ENCODE measurements at places on chromosomes 4 and X.
A peak's percentile ranks its signal among the peaks of the same experiment; 100 is the strongest.

GRCh38 chrX:10133980-10134676 lies 22.6 kb upstream of the CLCN4 start:
- no peak for DNase-seq

- DNase-seq = no peak
Observed at GRCh38 chr4:1864076-1865008, 6.9 kb upstream of the NSD2 start.

DNA sequence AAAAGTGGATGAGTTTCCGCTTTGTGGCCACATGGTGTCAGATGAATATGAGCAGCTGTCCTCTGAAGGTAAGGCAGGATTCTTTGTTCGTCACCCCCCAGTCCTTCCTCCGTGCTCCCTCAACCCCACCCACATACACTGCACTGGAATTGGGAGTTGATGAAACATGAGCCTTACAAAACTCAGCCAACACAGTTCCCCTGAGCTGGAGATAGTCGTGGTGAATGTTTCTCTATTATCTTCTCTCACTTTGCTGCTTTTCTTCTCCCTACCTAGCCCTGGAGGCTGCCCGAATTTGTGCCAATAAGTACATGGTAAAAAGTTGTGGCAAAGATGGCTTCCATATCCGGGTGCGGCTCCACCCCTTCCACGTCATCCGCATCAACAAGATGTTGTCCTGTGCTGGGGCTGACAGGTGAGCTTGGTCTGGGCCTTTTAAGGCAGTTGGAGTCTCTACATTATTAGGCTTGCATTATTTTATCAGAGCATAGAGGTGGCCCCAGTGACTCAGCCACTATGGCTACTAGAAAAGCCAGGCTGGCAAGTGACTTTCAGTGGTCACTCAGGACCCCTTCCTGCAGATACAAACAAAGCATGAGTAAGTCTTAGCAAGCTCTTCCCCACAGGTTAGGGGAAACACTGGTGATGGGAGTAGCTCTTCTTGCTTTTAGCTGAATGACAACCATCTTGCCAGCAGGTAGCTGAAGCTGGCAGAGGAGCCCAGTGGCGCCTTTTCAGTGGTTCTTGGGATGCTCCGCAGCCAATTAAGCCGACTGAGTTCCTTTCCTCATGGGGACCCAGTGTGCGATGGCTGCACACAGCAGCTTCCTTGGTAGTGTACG lies 1.6 kb downstream of the RPL10 start:
- DNase-seq = no peak

GRCh38 chr4:75733369-75733768 lies 9.0 kb downstream of the USO1 start:
- no peak for DNase-seq

DNA sequence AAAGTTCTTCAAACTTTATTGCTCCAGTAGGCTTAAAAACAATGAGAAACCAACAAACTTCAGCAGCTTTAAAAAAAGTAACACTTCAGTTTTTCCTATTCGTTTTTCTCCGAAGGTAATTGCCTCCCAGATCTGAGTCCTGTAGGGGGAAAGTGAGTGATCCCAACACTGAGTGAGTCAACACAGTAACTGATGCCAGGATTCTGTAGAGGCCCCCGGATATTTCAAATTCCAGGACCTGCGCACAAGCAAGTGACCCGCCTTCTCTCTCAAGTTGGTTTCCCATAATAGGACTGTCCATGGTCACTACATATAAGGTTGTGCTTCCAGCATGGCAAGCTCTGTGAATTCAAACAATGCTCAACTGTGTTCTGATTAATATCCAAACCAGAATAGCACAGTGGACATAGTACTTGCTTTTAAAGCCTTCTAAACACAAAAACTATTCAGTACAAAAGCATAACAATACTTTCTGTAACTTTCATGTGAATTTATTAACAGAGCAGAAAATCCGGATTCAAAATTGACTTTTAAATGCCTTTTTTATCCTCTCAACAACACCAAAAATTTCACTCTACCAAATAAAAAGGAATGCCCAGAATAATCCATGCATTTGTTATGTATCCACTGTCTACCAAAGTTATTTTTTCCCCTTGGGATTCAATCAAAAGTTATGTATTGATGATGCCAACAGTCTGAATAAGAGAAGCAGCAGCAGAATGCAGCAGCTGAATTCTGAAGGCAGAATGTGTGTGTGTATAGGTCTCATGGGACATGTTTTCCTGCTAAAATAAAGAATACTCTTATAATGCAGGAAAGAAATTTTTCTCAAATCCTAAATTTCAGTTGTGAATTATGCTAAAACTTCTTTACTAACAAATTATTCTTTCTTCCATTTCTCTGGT lies at the start of gene DMD:
Gene DMD (minus strand): TSS at position 194 of the 905 bp plus-strand sequence. CDS start 237 bp downstream, outside the sequence.
- DNase-seq = no peak

- DNase-seq = no peak
Observed at GRCh38 chr4:72993876-72994275, 75.6 kb downstream of the COX18 start.

DNA sequence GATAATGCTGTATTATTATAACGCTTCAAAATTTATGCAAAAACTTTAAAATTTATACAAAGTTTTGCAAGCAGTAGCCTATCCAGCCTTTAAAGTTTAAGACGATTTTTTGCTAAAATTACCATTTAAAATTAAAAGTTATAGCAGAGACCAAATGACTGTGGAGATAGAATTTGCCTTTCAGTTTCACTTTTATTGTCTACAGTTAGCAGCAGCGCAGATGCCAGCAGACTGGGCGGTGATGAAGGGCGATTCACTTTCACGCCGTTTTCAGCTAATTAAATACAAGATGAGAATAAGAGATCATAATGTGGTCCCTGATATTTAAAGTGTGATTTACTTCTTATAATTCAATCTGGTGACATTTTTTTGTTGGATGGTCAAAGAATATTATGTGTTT lies 1381.5 kb upstream of the ADGRL3 start:
- DNase-seq = no peak

DNA sequence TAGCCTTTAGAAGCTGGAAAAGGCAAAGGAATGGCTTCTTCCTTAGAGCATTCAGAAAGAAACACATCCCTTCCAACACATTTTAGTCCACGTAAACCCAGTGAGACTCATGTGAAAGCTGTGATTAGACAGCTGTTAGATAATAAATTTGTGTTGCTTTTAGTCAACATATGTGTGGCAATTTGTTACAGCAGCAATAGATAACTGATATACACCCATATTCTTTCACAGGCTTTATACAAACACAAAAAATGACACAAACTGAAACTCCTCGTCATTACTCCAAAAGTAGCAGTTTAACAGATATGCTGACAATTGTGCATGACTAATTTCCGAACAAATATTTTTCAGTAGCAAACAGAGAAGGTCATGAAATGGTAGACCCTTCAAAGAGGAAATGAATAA lies 65.3 kb downstream of the ANTXR2 start:
- DNase-seq = no peak

DNA sequence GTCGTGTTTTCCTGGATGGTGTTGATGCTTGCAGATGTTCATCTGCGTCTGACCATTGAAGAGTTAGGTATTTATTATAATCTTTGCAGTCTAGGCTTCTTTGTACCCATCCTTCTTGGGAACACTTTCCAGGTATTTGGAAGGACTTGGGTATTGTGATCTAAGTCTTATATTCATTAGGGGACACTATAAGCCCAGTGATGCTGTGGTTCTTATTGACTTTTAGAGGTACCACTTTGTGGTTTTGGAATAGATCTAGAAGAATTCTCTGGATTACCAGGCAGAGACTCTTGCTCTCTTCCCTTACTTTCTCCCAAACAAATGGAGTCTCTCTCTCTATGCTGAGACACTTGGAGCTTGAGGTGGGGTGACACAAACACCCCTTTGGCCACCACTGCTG lies 41.6 kb downstream of the AFM start:
- DNase-seq = no peak

DNA sequence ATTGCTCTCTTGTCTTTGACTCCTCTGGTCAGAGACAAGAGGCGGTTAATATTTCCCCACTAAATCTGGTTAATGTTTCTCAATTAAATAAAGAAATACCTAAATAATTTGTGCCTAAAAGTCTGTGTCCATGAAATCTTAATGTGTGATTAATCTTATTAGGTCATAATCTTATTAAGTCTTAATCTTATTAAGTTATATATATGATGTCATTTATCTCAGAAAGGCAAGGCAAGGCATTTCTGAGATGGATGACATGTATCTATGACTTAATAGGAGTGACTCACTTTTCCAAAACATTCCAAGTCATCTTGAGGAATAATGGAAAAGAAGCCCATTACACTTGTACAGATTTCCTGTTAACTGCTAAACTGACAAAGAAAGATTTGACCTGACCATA lies 74.7 kb downstream of the TRAM1L1 start:
- DNase-seq = no peak

- peak; percentile 39 for DNase-seq
Observed at GRCh38 chr4:147984065-147984777, 252.3 kb downstream of the ARHGAP10 start.

GRCh38 chr4:111546881-111547280 lies 598.4 kb upstream of the FAM241A start:
- DNase-seq = no peak

DNA sequence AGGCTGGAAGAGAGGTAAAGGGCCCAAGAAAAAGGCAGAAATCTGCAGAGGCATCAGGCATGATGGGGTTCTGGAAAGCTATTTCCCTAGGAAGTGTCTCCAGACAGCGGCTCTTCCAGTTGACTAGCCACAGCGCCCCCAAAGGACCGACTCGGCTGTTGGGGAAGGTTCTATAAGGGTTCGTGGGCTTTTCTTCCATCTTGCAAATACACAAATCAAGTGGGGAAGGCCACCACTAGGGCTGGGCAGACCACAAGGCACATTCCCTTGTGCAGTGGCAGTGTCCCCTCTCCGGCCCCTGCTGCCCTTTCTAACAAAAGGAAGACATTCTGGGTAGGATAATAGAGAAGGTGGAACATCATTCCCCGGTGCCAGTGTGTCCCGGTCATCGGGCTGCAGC lies 18.2 kb downstream of the BCOR start:
- DNase-seq = no peak

DNA sequence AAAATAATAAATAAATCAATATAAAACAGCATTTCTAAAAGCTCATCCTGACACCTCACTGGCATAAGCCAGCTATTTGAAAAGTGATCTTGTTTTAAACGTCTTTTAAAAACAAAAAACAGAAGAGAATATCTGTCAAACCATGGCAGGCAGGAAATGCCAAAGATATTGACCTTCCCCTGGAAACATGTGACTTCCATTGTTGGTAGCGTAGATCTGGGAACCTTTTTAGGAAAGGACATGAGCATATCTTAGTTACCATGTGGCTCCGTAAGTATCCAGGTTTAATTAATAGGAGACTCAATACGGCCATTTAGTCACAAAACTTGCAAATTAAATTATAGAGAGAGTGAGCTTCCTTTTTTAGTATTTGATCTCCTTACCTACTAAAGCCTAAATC lies 83.0 kb upstream of the KLHL4 start:
- no peak for DNase-seq

- DNase-seq = no peak
Observed at GRCh38 chrX:97401154-97401553, 517.4 kb downstream of the RPA4 start.

- DNase-seq = no peak
Observed at GRCh38 chr4:1517592-1518411, 111.6 kb upstream of the NKX1-1 start.

DNA sequence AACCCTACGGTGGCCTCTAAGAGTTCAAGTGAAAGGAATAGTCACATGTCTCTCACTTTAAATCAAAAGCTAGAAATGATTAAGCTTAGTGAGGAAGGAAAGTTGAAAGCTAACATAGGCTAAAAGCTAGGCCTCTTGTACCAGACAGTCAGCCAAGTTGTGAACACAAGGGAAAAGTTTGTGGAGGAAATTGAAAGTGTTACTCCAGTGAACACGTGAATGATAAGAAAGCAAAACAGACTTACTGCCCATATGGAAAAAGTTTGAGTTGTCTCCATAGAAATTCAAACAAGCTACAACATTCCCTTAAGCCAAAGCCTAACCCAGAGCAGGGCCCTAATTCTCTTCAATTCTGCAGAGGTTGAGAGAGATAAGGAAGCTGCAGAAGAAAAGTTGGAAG lies 51.5 kb upstream of the RAB9B start:
- no peak for DNase-seq

DNA sequence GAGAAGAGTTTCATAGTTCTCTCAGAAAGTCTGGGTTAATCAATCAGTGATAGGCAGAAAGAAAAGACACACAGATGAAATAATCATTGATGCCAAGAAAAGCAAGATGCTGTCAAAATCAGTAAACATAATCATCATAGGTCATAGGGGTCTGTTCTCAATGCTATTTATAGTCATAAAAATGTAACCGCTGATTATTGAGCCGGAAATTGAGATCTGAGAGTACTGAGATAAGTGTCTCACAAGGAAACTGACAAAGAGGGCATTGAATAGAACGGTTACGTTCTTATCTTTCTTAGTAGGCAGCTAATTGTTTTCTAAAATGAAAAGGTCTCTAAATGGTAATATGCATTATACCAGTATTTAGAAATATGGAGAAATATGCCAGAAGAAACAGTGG lies 1686.1 kb upstream of the AGA start:
- no peak for DNase-seq

- DNase-seq = no peak
Observed at GRCh38 chrX:47201345-47201944, 7.8 kb downstream of the UBA1 start.
